ENCODE measurements at places on chromosomes 13 and 19.

DNA sequence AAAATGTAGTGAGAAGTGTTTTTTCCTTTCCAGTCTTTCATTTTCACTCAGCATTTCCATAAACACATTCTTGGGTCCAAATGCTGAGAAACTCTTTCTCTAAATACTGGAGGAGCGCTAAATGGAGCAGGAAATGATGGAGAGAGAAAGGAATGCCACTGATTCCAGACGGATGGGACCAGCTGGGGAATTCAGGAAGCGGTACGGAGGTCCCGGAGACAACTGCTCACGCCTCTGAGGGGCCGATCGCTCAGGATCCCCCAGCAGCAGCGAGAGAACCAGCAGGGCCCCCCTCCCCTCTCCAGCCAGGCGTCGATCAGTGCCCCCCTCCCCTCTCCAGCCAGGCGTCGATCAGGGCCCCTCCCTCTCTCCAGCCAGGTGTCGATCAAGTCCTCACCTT is 13.2 kb downstream of the RASA3 start:
- DNase-seq: peak; percentile 79

- DNase-seq: peak; percentile 90
These were observed 5.6 kb downstream of the C5AR1 start for GRCh38 chr19:47315125-47315821.

DNA sequence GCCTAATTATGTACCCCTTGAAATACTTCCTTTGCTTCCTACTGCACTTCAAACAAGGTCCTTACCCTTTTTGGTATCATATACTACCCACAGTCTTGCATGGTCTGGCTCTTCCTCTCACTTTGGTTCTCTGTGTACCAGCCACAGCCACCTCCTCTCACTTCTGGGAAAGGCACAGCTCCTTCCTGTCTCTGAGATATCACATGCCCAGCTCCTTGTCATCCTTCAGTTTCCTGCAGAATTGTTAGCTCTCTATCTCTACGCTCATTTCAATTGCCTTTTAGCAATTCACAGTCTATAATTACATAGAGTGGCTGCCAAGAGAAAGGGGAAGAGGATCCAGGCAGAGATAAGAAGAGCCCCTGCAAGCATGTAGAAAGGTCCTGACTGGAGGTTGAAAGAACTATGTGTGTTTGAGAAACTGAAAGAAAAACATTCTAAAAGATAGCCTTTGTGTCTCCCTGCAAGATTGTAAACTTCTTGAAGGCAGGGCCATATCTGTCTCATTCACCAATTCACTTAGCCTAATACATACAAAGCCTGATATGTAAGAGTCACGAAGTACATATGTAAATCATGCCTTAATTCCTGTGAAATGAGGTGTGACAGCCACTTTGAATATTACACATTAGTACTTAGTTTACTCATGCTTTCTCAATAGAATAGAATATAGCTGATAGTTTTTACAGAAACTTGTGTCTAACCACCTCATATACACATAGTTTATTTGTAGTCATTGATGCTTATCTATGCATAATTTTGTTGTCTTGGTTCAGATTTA is 933.1 kb downstream of the DIAPH3 start:
- peak; percentile 42 for DNase-seq

- no peak for DNase-seq
These were observed 286.1 kb downstream of the IRS2 start for GRCh38 chr13:109500146-109500773.

GRCh38 chr19:39212375-39212742 is 8.3 kb upstream of the SYCN start:
- no peak for DNase-seq

GRCh38 chr13:23618341-23618740 is 48.1 kb downstream of the TNFRSF19 start:
- DNase-seq: peak; percentile 98

GRCh38 chr19:1108291-1109031 is 4.7 kb downstream of the GPX4 start:
- no peak for DNase-seq

GRCh38 chr13:27360562-27360961 is 63.9 kb upstream of the GTF3A start:
- DNase-seq: peak; percentile 15

DNA sequence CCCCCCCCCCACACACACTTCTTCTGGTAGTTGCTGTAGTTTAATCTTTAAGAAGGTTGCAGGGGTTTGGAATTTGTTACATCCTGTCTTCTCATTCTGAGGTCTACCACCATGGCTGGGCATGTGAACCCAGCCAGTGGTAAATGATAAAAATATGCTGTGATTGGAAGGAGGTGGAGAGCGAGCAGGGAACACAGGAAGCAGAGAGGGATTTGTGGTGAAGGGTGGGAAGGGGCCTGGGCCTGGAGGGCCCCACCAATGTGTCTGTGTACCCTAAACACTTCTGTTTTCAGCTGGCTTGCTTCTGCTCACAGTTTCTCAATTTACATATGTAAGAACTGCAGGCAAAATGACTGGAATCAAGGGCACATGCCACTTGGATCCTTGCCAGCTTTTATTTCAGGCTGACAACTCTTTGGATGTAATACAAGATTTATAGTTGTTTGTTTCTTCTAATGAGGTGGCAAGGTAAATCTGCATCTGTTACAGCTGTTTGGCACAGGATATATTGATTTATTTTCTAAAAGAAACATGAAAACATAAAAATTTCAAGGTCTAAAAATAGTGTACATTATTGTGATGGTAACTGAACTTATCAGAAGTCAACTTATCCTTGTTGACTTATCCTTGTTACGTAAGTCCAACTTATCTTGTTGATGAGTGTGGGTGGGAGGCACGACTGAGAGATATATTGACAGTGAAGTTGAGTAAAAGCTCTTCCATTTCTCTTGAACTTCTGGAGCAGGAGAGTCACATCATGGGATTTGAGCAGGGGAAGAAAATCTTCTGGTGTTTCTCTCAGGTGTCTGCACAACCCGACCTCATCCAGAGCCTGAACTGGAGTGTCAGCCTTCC is 313.2 kb downstream of the SHISA2 start:
- DNase-seq: peak; percentile 85

- no peak for DNase-seq
These were observed 56.1 kb upstream of the STK24 start for GRCh38 chr13:98632961-98633360.

DNA sequence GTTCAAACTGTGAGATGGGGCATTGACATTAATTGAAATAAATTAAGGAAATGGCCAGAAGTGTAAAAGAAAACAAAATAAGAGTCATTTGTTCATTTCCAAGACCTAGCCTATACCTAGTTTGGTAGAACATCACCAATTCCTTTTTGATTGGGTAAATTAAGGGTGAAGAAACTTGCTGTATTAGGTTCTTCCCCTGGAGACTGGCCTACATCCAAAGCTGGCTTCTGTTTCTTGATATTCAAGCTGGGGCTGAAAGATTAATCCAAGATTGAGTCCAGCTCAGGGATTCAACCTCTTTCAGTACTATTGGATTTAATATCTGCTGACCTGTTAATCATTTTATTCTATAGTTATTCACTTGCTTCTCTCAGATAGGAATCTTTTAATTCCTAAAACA is 183.2 kb downstream of the GPC6 start:
- no peak for DNase-seq

DNA sequence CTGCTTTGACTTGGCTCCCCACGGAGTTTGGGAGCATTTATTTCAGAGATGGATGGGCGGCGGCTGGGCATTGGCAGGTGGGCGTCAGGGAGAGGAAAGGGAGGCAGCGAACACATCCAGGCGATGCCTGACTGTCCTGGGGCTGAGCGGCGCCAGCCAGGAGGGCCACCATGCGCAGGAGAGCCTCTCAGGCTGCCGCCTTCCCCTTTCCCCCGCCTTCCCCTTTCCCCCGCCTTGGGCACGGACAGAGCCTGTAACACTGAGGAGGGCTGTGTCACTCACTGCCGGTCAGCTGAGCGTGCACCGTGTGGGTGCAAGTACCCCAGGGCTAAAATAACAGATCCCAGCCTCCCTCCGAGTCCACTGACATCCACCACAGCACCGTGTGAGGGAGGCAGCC is 11.4 kb downstream of the MCF2L start:
- DNase-seq: no peak

- no peak for DNase-seq
These were observed 17.5 kb downstream of the TMED1 start for GRCh38 chr19:10818301-10819123.

- DNase-seq: peak; percentile 89
These were observed 140.9 kb downstream of the KCNRG start for GRCh38 chr13:50156140-50156539.

- DNase-seq: peak; percentile 22
These were observed at the start of gene SLC7A9 for GRCh38 chr19:32869369-32869965. Gene SLC7A9, minus strand, starts transcription at chr19:32869767. Its CDS starts 1,233 bp downstream, at chr19:32868534.

DNA sequence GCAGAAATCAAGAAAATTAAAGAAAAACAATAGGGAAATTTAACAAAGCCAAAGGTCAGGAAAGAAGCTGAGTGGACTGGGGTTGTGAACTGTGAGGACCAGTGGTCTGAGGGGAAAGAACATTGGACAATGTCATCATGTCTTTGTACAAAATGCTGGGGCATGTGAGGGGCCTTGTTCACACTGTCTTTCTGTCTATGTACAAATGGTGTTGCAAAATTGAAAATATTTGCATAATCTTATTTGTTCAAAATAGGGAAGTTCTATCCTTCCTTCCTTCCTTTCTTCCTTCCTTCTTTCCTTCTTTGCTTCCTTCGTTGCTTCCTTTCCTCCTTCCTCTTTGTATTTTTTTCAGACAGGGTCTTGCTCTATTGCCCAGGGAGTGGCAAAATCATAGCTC is 79.2 kb upstream of the SCEL start:
- DNase-seq: no peak

- no peak for DNase-seq
These were observed 1207.8 kb downstream of the EFNB2 start for GRCh38 chr13:105327581-105328126.

DNA sequence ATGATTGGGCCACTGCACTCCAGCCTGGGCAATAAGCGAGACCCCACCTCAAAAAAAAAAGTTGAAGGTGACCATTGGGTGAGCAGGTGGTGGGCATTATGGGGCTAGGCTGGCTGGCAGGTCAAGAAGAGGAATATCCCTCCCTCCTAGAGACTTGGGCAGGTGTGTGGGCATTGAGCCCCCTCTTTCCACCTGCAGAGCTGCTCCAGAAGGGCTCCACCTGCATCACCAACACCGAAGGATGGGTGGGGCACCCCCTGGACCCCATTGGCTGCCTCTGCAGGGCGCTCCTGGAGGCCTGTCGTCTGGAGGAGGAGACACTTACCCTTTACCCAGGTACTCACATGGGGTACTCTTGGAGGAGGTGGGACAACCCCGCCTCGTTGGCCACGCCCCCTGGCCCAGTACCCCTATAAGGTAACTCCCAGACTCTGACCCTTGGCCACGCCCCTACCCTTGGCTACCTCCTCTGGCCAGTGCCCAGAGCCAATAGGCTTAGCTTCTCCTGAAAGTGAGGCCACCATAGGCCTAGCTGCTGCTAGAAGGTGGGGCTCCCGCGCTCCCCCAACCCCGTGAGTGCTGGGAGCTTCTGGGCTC is 21.9 kb downstream of the ZSWIM4 start:
- DNase-seq: no peak

GRCh38 chr19:38095411-38096308 is 128.4 kb downstream of the DPF1 start:
- DNase-seq: peak; percentile 80

- DNase-seq: no peak
These were observed 2.3 kb upstream of the EFNA2 start for GRCh38 chr19:1283207-1283916.

DNA sequence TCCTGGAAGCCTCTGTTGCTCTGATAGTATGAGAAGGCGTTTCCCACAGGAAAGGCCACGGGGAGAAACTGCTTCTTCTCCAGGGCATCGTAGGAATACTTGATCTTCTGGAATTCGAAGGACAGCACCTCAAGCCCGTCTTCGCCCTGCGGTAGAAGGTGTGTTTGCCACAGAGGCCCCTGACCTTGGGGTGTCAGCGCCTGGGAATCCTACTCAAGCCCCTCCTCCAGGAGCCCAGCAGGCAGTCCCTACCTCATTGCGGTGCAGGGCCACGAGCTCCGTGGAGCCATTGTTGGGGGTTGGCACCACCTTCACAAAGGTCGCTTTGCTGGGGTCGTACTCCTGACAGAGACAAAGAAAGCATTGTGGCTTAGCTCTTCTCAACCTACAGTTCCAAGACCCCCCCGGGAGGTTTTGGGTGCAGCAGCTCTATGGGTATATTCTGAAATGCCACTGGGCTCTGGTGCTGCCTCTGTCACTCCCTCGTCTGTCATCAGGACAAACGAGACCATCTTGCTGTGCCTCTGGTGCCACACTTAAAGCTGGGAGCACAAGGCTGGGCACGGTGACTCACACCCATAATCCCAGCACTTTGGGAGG is 3.7 kb downstream of the ATP13A1 start:
- DNase-seq: no peak

DNA sequence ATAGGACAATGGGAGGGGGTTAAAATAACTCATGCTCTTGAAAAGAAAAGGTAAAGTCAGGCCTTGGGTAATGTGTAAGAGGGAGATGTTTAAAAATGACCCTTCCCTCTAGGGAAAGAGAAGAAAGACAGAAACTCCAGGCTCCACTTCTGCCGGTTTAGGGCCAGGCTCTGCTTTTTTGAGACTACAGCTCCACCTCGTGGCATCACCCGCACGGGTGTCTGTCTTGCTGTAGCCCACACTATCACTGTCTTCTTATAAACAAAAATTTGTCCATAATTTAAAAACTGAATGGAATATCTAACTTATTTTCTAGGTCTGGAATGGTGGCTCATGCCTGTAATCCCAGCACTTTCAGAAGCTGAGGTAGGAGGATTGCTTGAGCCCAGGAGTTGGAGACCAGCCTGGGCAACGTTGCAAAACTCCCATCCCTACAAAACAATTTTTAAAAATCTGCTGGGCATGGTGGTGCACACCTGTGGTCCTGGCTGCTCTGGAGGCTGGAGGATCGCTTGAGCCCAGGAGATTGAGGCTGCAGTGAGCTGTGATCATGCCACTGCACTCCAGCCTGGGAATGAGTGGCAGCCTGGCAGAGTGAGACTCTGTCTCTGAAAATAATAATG is 65.1 kb upstream of the GTF3A start:
- peak; percentile 46 for DNase-seq

- DNase-seq: no peak
These were observed 53.2 kb downstream of the EPS15L1 start for GRCh38 chr19:16418597-16418962.

DNA sequence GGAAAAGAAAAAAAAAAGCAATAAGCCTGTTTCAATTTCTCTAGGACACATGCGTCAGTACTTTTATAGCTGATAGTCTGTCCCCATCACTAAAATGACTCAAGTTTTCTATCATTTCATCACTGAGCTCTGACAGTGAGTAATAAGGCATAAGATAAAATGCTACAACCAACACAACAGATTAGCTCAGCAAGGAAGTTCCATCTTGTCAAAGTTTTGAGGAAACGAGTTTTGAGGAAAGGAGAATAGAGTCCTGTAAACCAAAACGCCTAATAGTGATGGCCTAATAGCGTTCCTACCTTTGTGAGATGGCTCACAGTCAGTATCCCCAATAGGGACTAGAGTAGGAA is 145.1 kb downstream of the LACC1 start:
- no peak for DNase-seq

GRCh38 chr19:52910648-52911047 is 12.6 kb downstream of the ZNF888 start:
- no peak for DNase-seq
